ENCODE measurements at places on chromosomes 3 and 15.

DNA sequence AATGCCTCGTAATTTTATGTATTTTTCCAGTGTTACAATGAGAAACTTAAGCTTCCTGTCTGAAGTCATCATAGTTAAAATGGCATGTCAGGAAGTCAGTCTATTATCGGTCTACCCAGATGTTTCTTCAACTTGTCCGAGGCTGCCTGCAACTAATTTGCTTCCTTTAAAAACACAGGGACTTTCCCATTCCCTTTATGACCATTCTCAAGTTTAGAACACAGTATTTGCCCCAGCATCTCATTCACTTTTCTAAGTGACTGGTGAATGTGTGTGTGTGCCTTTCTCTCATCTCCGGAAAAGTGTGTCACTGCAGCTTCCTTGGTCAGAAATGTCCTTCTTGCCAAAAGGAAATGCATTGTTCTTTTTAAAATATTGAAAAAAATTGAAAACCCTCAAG, 466.6 kb downstream of the RAP2B start:
- no peak for DNase-seq

DNA sequence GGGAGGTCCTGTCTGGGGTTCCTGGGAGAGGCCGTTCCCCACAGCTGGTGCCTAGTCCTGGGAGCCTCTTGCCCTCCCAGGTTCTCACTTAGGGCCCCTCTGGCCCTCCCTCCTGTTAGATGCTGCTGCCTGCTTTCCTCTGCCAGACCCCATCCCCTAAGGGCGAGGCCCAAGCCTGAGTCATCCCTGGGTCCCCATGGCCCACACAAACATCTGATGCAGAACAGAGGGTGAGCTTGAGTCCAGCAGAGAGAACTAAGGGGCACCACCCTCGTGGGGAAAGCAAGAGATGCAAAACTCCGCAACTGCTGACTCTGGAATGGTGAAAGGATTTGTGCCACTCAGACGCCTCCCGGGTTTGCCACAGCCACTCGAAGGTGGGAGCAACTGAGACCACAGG, 58.8 kb upstream of the TRPM1 start:
- DNase-seq = no peak

DNA sequence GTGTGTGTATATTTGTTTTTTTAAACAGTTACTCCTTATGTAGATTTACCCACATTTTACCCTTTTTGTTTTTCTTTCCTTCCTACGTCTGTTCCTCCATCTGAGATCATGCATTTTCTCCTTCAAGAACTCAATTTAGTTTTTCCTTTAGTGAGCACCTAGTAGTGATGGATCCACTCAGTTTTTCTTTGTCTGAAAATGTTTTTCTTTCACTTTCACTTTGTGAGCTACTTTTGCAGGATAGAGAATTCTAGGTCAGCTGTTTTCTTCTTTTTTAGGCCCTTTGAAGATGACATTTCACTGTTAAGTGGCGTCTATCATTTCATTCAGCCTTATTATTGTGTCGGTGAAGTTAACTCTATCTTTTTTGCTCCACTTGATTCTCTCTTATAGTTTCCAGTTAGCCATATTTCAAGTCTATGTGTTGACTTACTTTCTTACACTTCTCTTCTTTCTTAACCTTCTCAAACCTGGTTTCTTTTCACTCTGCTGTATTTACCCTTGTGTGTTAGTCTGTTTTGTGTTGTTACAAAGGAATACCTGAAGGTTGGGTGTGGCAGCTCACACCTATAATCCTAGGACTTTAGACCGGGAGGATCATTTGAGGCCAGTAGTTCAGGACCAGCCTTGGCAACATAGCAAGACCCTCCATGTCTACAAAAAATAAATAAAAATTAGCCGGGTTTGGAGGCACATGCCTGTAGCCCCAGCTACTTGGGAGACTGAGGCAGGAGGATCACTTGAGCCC, 55.8 kb downstream of the PRKCI start:
- no peak for DNase-seq

GRCh38 chr3:146269271-146269670, 18.4 kb upstream of the PLSCR4 start:
- DNase-seq = no peak

- no peak for DNase-seq
These were observed 54.8 kb upstream of the CGNL1 start for GRCh38 chr15:57321485-57321884.

DNA sequence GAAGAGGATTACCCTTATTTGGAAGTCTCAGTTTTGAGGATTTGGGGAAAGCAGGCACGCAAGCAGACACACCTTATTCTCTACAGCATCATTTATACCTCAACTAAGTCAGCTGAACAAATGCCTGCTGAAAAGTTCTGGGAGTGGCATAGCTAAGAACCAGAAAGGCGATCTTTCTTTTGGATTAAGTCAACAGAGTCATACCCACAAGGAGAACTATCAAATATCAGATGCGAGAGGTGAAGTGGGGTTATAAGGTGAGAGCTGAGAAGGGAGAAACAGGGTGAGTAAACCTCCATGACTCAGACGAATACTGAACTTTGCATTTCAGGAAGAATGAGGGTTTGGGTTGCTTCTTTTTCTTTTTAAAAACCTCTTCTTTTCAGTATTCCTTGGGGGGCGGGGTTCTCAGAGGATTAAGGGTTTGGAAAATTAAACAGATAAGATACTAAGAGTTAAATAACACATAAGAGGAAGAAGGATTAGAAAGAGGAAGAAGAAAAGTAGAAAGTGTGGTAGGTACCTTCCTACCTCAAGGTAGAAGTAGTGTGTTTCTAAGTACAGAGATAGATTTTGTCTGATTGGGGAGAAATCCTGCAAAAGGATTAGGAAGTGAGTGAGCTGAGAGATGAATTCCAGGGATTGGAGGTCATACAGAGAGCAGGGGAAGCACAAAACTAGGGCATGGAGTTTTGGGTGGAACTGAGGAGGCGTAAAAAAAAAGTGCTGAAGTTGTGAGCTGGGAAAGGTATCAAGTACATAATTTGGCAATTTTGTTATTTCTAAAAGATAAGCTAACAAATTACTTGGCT, 41.3 kb upstream of the ICE2 start:
- DNase-seq = no peak

DNA sequence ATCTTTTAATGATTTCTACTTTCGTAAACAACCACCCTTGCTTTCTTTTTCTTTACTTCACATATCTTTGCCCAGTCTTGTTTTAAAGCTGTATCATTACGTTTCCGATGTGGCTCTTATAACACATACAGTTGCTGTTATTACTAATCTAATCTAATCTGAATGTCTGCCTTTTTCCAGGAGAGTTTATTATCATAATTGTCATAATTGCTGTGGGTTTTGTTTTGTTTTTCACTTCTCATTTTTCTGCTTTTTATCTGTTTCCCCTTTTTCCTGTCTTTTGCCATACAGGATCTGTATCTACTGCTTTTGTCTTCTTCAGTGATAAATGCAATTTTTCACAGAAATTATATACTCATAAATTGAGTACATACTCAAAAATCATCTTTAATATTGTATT, 24.9 kb downstream of the HACL1 start:
- no peak for DNase-seq

DNA sequence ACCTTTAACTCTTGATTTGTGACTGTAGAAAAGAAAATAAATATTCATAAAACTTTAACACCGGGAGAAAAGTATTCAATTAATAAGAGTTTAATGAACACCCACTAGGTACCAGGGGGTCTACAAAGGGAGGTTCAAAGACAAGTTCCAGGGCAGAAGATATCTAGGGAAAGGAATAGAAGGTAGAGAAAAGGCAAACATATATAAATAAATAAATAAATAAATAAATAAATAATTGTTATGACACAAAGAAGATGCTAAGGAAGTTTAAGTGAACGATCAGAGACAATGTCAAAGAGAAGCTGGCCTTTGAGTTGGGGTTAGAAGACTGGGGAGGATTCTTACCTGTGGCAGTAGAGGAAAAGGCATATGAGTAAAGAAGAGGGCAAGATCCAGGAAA, 123.8 kb downstream of the NEDD4 start:
- DNase-seq = no peak

DNA sequence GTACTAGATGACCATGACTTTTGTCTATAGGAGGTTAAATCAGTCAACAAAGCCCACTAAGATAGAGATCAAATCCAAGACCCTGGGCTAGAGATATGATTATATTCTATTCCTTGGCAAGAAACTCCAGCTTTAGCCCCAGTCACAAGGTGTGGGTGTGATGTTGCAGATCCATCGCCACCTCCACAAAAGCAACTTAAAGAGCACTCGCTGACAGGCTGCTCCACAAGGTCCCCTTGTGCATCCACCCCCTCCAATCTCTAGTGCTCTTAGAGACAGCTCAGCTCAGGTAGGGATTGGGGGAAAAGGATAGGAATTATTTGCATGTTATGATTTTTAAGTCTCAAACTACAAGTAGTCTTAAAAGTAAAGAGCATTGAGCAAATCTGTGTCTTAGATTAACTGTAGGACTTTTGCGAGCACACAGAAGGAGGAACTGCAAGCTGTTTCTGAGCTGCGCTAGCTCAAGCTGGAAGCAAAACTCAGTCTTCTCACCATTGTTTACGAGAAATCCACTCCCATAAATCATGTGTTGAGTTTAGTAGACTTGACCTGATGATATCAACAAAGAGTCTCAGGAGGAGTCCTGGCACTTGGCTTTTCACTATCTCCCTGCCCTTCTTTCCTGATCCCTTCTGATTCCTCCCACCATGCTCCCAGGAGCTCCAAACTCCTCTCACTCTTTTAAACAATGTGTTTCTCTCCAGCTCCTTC, 177.6 kb downstream of the STAC start:
- DNase-seq = no peak

GRCh38 chr3:115632026-115632425, 8.7 kb downstream of the GAP43 start:
- no peak for DNase-seq

GRCh38 chr3:89262309-89262929, 155.0 kb downstream of the EPHA3 start:
- no peak for DNase-seq

GRCh38 chr3:175726228-175726627, 867.1 kb downstream of the NAALADL2 start:
- DNase-seq = no peak

- DNase-seq = no peak
These were observed 74.0 kb upstream of the POLG start for GRCh38 chr15:89408372-89409183.

GRCh38 chr3:138912237-138912636, 34.7 kb downstream of the FOXL2 start:
- DNase-seq = no peak

DNA sequence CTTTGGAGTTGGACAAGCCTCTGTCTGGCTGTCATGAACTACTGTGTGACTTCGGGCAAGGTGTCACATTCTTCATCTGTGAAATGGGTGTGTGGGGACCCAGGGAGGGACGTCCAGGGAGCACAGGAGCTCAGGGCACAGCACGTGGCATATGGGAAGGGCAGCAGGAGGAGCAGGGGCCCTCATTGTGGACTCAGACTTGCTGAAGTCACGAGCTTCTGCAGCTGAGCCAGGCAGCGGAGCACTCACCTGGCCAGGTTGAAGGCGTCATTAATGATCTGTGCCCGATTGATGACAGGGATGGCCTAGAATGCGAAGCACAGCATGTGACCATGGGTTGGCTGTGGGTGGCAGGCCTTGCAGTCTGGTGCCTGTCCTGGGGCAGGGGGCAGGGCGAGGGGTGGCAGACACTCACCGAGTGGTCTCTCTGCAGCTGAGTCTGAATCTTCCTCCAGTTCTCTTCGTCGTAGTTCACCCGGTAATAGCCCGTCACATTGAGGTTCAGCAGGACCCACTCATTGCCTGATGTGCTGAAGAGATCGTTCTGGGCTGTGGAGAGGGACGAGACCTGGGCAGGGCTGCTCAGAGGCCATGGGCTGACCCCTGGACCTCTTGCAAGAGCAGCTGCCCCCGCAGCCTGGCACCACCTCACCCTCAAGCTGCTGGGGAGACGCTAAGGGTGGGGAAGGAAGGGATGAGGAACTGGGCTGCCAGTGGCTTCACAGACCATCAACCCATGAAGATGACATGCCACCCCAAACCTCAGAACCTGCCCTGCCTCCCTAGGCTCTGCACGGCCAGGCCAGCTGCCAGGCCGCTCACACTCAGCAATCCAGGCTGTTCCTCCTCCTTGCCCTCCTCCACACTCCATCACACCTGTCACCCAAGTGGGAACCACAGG, 15.4 kb downstream of the ANPEP start:
- DNase-seq = no peak

GRCh38 chr3:54964081-54964480, 36.2 kb upstream of the LRTM1 start:
- DNase-seq = no peak

GRCh38 chr3:76063811-76064210, 278.5 kb upstream of the ZNF717 start:
- DNase-seq = no peak

DNA sequence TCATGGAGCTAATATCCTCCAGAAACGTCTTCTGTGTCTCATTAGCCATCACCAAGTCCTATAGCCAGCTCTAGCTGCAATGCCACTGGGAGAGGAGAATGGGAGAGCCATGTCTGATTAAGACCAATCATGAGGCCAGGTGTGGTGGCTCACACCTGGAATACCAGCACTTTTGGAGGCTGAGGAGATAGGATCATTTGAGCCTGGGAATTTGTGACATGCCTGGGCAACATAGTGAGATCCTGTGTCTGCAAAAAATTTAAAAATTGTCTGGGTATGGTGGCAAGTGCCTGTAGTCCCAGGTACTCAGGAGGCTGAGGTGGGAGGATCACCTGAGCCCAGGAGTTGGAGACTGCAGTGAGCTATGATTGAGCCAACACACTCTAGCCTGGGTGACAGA, 13.1 kb downstream of the MGLL start:
- DNase-seq = no peak

GRCh38 chr3:100082714-100083113, 31.6 kb downstream of the FILIP1L start:
- no peak for DNase-seq

DNA sequence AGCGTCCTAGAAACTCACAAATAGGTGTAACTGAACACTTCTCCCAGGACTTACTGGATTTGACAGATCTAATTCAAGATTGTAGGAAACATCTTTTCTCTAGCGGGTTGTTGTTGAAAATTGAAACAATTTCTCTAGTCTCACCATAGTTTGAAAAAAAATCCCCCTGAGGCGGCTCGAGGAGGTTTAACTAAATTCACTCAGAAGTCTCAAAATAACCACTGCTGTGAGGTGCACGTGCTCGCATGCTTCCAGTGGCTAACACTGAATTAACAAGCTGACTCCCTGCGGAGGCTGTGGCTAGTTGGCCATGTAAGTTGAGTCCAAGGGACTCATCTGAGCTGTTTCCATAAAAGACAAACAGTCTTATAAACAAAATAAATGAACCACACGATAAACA, 503.9 kb downstream of the OCA2 start:
- DNase-seq = no peak

DNA sequence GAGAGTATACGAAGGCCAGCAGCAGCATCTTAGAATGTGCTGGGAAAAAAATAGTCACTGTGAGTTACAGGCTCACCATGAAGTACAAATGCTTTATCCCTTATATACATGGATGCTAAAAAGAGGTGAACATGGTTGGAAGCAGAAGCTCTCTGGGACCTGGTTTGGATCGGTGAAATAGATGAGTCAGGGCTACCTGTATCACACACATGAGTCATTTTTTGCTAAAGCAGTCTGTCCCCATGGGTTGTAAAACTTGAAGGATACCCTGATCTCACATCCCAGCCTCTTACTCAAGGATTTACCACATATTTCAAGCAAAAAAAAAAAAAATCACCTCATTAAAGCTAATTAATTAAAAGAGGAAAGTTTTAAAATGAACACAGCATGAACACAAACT, 6.9 kb upstream of the SERPINI2 start:
- no peak for DNase-seq

GRCh38 chr3:157542711-157543500, 39.7 kb upstream of the VEPH1 start:
- peak; percentile 34 for DNase-seq
